Fibroblast of the conjunctiva (primary cell): ENCODE measurements at places on chromosomes 7 and 10.

DNA sequence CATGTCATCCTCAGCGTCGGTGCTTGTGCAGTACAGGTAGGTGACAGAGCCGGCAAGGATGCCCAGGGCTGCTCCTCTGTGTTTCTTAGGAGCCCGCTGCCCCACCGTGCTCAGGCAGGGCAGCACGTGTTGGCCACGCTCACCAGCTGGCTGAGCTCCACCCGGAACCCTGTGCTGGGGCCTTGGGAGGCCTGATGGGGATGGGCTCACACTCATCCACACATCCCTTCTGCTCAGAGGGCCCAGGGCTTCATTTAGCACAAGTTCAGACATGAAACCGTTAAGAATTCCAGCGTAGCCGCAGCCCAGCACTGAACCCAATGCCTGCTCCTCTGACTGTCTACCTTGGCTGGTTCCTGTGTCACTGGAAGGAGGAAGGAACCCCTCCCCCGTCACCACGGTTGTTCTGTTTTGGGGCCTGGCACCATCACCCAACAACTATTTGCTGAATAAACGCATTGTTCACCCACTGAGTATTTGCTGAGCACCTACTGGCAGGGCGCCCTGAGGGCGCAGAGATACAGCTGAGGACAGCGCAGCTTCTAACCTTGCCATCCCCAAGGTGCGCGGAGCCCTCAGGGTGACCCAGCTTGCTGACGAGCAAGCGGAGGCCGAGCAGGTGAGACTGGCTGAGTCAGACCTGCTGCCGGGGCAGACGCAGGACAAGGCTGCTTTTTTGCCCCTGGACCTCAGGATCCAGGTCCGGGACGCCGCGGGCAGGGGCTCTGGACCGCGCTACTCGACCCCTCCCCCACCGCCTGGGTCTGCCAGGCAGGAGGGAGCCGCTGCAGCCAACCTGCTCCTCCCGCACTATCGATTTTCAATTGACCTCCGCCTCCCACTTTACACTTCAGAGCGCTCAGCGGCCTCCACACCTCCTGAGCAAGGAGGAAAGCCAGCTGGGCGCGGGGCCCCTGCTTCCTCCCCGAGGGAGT is 50.6 kb upstream of the RET start:
- no peak for DNase-seq

DNA sequence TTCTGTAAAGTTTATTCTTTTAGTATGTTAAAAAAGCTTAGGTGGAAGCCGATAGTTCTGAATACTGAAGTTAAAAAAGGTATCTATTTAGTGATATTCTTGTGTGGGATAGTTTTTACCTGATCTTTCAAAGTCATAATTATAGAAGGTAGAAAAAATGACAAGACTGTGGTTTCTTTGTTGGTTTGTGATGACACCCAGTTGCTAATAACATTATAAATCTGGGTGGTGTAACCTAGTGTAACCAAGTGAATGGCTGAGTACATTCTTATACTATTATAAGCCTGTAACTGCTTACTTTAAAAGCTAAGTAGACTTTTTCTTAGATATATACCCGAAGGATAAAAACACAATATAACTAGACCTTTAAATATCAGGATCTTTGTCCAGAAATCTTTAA is 2.3 kb downstream of the CDK13 start:
- DNase-seq, result peak; percentile 54

- DNase-seq, result no peak
These were observed 328.2 kb downstream of the PLXNA4 start for GRCh38 chr7:132247995-132248618.

GRCh38 chr10:16606421-16606820 is 84.7 kb upstream of the C1QL3 start:
- DNase-seq, result no peak

GRCh38 chr7:78493401-78493800 is 694.8 kb downstream of the PHTF2 start:
- DNase-seq, result no peak

DNA sequence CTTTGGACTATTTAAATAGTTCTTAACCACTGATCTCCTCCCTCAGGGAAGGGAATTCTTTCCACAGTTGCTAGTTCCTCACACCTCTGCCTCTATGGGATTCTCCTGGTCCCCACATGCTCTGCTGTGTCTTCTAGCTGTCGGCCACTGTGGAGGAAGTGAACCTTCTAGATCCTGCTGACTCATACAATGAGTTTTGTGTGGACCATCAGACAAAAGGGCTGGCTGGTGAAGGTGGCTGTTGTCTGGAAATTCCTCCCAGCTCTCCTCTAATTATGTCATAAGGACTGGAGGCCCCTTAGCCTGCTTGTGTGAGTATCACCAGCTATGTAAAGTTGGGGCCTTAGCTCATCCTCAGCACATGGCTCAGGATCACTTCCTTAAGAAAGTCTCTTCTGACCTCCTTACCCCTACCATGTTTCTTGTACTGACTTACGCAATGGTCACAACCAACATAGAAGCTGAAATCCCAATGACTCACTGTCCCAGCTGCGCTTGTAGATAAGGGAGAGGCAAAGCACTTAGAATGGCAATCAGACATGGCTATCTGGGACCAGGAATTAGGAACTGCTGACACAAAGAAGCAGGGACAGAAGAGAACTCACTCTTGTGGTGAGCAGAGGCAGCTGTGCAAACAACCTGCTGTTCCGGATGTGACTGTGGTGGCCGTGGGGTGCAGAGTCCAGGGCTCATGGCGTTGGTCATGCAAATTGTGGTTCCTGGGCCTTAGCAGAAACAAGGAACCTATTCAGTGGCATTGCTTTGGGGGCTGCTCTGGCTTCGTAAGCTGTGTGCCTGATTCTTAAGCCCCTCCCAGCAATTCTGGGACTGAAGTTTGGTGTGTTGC is 2.5 kb upstream of the MACC1 start:
- peak; percentile 4 for DNase-seq
